ENCODE measurements at places on chromosomes 2 and 18.

GRCh38 chr2:120060088-120060623 lies 47.3 kb downstream of the EPB41L5 start:
- no peak for DNase-seq

- no peak for DNase-seq
These were observed 149.2 kb downstream of the TGIF1 start for GRCh38 chr18:3599195-3599594.

DNA sequence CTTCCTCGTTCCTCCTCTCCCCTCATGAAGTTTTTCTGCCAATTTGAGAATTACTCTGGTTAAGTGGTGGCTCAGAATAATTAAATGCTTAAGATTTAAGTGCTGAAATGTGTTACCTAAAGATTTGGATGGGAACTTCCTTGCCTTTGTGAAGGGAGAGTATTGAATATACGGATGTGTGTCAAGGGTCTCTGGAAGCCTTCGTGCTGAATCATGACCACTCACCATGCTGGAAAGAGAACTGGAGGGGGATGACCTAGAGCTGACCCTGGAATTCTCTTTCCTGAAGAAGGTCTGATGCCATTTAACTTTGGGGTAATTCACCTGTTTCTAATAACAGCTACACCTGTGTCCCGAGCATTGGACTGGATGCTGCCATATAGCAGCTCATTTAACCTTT lies 2.2 kb downstream of the MOCOS start:
- no peak for DNase-seq

- no peak for DNase-seq
These were observed 100.5 kb upstream of the GLI2 start for GRCh38 chr2:120635146-120635545.

DNA sequence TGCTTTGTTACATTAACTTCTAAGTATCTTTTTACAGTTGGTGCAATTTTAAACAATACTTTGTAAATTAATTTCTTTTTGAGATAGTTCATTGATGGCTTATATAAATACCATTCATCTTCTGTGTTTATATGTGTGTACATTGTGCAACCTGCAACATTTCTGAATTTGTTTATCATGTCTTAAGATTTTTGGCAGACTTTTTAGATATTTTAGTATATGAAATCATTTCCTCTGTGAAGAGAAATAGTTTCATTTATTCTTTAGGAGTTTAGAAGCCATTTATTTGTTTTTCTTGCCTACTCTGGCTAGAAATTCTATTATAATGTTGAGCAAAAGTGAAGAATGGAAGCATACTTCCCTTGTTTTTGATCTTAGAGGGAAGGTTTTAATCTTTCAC lies 337.8 kb upstream of the DSEL start:
- no peak for DNase-seq

GRCh38 chr18:14174706-14175085 lies 42.5 kb upstream of the ZNF519 start:
- no peak for DNase-seq

- no peak for DNase-seq
These were observed 80.8 kb upstream of the COL5A2 start for GRCh38 chr2:189260361-189260814.

GRCh38 chr18:24840051-24840450 lies 379.6 kb downstream of the HRH4 start:
- DNase-seq = no peak

DNA sequence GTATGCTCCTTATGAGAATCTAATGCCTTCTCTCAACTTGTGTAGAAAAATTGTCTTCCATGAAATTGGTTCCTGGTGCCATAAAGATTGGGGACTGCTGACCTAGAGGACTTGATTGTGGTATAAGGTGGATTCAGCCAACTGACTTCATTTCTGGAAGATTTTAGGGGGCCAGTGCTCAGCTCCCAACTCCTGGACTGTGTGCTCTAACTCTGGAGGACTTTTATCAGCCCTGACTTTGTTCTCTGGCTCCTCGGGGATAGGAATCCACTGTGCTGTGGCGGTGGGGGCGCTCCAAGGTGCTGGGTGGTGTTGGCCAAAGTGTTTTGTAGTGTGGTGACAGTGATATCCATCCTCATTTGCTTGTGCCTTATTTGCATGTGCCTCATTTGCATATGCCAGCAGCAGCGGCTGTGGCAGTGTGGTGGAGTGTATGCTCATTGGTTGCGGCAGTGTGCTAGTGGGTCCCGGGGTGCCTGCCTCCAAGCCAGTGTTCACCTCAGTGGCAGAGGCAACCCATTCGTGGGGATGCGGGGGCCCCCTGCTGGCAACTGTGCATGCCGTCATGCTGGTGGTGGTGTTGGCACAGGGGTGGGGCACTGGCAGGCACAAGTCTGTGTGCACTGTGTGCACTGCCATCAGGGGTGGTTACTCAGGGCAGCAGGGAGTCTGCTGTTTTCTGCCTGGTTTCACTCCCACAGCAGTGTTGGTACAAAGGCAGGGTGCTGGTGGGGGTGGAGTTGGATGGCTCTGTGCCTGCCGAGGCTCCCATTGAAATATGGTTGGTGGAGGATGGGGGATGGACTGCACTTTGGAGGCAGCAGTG lies 19.6 kb downstream of the EHBP1 start:
- DNase-seq = peak; percentile 53

- DNase-seq = no peak
These were observed 86.0 kb downstream of the TAF4B start for GRCh38 chr18:26312199-26312598.

GRCh38 chr2:168460571-168460970 lies 4.5 kb downstream of the CERS6 start:
- DNase-seq = no peak

DNA sequence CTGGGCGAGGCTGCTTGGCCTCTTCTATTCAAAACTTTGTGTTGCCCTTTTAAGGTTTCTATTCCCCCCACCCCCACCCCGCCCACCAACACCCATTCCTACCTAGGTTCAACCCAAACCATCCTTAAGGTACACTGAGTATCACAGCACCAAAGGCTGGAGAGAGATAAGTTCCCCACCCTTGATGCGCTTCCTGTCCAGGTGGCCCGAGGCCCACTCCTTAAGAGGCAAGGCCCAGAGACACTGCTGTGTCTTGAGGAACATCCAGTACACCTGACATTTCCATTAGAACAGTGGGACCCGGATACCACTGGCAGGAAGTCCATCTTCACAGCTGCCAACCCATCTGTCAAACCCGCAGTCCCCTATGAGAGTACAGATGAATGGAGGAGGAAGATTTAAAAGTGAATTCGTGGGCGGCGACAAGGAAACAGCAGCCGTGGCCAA lies 277 bp upstream of the INPP1 start:
- DNase-seq = no peak

GRCh38 chr2:209619782-209620181 lies 151.8 kb upstream of the UNC80 start:
- DNase-seq = peak; percentile 67

- no peak for DNase-seq
These were observed 1.7 kb upstream of the FOSL2 start for GRCh38 chr2:28390746-28391563.

DNA sequence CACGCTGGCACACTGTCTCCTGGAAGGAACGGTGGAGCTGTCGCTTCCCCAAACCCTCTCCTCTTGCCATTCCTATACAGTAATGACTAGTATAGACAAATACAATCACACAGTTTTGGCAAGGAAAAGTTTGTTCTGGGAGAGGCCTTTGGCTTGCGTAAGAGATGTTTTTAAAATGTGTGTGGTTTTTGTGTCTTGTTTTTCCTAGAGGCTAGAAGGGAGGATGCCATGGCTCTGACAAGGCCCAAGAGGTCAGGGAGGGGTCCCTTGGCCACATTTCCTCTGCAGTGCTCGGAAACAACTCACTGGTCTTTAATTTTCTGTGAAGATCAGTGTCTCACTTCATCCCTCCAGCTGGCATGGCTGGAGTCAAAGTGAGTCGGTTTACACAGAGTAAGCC lies 195.9 kb downstream of the SH3RF3 start:
- DNase-seq = no peak

DNA sequence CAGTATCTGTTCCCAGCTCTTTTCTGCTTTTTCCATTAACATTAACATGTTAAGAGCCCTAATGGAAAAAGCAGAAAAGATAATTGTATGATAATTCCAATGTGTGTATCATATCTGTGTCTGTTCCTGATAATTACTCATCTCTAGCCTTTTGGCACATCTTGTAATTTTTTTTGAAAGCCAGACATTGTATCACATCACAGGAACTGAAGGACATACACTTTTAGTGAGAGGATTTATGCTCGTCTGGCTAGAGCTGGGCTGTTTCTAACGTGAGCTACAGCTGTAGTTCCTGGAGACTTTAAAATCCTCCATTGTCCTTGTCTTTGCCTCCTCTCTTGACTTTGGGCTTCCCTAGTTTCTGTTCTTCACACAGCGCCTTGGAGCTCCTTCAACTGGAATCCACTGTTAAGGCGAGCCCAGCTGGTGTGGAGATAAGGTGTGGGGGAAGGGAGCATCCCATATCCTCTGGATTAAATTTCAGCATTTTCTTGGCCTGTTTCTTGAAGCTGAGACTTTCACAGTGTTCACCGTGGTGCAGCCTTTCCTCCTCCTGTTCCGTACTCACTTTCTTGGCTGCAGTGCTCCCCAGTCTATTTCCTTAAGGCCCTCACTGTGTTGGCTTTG lies 211.5 kb downstream of the GALR1 start:
- no peak for DNase-seq

GRCh38 chr2:147759536-147759935 lies 85.3 kb upstream of the ACVR2A start:
- no peak for DNase-seq

DNA sequence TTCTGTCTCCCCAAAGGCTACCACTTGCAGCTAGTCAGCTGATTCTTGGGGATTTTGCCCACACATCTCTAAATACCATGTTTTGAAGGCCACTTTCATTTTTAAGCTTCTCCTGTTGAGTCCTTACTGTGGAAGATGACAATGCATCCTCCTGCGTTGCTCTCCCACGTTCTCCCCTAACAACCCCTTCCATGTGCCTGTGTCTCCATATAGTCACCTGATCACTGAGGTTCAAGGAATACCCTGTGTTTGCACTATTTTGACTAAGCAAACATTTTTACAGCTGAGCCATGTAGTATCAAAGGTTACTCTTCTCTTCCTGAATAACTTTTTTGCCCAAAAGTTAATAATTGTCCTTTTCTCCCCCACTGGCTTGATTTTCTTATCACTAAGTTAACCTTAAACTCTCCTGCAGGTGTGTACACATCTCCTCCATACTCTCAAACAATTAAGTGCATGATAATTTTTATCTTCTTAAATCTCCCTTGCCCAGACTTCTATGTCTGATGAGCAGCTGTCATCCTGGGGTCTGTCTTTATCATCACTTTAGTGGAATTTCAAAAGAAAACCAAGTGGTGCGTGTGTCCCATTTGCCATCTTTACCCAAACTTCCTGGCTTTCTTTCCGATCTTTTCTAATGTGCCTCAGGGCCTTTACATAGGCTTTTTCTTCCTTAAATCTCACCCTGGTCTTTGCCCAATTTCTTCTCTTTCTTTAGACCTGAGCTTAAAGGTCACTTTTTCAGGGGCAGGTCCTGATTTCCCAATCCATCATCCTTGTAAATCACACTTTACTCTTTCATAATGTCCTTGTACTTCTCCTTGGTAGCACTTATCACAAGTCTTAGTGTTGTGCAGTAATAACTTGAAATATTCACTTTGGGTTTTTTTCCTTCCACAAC lies 85.2 kb upstream of the SPATS2L start:
- no peak for DNase-seq

- DNase-seq = no peak
These were observed 9.8 kb upstream of the PAPOLG start for GRCh38 chr2:60746318-60746717.

GRCh38 chr18:28890791-28891190 lies 713.9 kb upstream of the CDH2 start:
- peak; percentile 44 for DNase-seq

DNA sequence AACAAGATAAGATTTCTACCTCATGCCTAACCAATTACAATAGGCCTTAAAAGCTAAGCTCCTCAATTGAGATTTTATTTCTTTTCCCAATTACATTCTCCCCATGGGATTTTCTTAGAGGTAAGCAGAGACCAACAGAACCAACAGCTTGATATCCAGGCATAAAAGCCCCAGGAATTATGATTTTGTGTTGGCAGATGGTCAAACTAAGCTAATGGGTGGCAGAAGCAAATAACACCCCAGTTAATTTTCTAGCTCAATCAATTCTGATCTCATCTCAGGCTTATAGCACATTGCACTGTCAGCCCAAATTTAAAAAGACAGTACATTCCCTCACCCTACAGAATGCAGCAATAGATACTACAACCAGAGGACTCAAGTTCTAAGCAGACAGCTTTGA lies 156.4 kb downstream of the NRXN1 start:
- DNase-seq = no peak

DNA sequence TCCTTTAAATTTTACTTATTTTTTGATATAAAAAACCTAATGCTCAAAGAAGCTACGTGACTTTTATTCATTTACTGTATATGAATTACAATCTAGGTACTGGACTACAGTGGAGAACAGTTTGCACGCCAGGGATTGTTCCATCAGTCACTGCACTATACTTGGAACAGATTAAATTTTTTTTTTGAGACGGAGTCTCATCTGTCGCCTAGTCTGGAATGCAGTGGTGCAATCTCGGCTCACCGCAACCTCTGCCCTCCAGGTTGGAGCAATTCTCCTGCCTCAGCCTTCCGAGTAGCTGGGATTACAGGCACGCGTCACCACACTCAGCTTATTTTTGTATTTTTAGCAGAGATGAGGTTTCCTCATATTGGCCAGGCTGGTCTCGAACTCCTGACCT lies 330.0 kb upstream of the SLC14A2 start:
- DNase-seq = no peak

- no peak for DNase-seq
These were observed 814.6 kb downstream of the SLC4A3 start for GRCh38 chr2:220442012-220442411.

DNA sequence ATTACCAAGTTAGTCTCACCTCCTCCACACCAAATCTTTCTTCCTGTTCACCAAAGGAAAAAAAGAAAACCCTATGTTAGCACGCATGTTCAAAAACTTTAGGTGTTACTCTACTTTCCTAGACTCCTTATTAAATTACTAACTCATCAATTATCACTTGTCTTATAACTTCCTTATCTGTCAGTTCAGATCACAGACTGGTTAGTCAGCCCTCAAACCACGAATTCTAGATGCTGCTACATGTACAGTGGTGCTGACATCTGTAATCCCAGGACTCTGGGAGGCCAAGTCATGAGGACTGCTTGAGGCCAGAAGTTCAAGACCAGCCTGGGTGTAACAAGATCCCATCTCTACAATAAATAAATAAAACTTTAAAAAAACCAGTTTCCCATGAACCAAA lies 3.5 kb downstream of the YWHAQ start:
- no peak for DNase-seq

GRCh38 chr2:9779596-9780264 lies 63.5 kb upstream of the TAF1B start:
- DNase-seq = no peak

DNA sequence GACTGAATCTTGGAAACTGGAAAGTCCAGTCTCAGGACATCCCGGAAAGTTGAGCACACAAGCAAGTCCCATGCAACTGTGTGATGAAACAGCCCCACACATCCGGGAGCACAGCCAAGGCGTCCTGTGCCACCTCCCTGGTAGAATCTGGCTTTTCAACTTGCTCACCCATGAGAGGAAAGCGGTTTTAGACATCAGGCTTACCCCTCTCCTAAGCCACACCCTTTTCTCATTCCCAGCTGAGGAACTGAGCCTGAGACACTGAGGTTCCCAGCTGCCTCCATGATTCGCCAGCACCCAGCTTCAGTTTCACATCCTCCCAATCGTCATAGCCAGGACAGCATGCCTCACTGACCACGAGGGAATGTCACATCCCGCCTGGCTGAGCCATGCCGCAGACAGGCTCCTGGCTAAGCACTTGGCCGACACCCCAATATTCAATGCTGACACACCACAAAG lies 60.3 kb downstream of the STEAP3 start:
- DNase-seq = no peak

Data from A673 (cell line).